ENCODE measurements at places on chromosomes 3 and 15.
A peak's percentile ranks its signal among the peaks of the same experiment; 100 is the strongest.

DNA sequence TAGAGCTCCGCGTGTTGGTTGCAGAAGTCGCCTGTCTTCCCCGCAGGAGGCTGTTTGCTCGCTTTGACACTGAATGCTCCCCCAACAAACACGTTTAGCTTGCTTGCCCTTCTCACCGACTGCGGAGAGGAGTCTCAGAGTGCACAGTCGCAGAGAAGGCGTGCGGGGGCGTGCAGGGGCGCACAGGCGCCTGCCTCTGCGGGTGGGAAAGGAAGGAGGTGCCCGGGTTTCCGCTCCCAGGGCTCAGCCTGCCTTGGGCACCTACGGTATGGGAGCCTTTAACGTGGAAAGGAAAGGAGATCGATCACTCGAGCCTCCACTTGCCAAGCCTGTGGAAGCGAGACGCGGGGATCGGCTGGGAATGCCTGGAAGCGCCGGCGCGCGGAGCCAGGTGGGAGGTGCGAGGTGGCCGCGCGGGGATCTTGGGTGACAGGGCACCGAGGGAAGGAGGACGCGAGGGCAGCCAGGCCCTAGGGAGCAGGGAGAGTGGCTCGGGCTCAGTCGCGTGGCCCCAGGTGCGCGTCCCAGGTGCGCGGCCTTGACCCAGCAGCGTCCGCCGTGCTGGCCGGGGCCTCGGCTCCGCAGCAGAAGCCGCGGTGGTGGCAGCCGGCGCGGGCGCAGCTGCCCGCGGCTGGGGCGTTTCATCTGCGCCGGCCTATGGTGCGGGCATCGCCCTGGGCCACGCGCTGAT lies at the start of gene FAN1:
TSS of gene FAN1 (plus strand) at position 419 of the 691 bp plus-strand sequence. CDS start 749 bp downstream, outside the sequence.
- peak; percentile 93 for DNase-seq

DNA sequence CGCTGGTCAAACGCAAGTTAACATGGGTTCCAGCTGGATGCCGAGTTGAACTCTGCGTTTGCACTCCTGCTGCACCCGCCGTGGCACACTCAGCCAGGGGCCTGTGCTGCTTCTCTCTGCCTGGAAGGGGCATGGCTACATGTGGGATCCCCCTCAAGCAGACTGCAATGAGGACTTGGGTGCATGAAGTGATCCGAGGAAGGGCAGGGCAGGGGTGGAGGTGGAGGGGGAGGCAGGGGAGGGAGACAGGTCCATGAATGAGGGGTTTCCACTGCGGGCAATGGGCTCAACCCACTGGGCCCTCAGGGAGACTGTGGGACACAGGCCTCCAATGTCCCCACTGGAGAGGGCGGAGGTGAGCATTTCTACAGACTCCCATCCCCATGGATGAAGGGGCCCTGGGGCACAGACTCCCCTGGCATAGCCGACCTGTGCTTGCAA lies 141.6 kb upstream of the MEF2A start:
- no peak for DNase-seq

DNA sequence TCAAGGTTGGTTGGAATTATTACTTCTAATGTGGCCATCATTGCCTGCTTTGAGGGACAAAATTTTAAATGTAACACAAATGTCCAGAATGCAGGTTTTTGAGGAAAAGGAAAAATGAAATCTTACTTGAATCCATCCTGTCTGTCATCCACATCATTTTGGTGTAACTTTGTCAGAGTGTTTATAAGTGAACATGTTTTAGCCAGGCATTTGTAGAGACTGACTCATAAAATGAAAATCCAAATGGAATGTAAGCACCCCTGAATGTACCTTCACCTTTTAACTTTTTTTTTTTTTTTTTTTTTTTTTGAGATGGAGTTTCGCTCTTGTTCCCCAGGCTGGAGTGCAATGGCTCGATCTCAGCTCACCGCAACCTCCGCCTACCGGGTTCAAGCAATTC lies 141.8 kb upstream of the BNIP2 start:
- peak; percentile 20 for DNase-seq

- DNase-seq = peak; percentile 45
Observed at GRCh38 chr15:101499863-101500713, 10.6 kb upstream of the PCSK6 start.

DNA sequence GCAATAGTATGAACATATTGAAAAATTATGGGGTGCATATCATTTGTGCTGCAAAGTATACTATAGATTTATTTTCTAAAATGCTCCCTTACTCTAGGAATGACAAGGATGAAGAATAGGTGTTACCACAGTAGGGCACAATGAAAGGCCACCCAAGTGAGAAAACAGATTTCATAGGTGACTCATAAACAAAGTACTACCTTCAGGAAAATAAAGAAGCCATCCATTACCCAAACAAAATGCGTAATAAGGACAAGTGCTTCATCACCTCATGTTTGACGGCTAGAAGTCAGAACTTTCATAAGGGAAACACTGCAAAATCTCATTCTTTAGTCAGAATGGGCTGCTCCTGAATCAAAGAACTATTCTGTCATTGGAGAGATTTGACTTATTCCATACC lies 116.6 kb downstream of the MFSD1 start:
- DNase-seq = peak; percentile 49

DNA sequence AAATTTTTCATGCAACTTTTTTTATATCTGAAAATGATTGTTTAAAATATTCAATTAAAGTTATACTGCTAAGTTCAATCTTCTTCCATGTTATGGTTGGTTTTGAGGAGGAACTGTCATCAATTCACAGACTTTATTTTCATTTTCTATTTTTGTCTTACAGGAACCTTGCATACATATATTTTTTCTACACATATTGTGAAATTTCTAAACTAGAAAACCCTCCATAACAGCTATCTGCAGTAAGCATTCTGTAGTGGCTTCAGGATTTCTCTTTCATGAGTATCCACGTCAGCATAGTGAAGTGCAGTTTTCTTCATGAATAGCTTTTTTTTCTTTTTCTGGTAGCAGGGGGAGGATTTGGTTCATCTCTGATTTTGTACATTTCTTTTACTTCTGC lies 48.2 kb downstream of the ATR start:
- DNase-seq = no peak

GRCh38 chr3:39467394-39468107 lies at the start of gene MOBP:
Gene MOBP, plus strand, starts transcription at chr3:39467680. Its CDS starts 34,390 bp downstream, at chr3:39502070.
- no peak for DNase-seq

DNA sequence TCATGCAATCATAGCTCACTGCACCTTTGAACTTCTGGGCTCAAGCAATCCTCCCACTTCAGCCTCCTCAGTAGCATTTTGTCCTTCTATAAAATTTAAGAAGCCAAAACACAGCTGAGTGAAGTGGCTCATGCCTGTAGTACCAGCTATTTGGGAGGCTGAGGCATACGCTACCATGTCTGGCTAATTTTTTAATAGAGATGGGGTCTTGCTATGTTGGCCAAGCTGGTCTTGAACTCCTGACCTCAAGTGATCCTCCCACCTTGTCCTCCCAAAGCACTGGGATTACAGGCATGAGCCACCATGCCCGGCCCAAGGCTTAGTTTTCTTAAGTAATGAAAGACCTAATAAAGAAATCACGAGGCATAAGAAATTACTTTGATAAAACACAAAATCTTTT lies 14.7 kb upstream of the FNDC3B start:
- DNase-seq = no peak

- DNase-seq = peak; percentile 15
Observed at GRCh38 chr15:92693691-92694331, 38.2 kb upstream of the FAM174B start.

GRCh38 chr3:105197863-105198262 lies 168.8 kb upstream of the ALCAM start:
- no peak for DNase-seq

DNA sequence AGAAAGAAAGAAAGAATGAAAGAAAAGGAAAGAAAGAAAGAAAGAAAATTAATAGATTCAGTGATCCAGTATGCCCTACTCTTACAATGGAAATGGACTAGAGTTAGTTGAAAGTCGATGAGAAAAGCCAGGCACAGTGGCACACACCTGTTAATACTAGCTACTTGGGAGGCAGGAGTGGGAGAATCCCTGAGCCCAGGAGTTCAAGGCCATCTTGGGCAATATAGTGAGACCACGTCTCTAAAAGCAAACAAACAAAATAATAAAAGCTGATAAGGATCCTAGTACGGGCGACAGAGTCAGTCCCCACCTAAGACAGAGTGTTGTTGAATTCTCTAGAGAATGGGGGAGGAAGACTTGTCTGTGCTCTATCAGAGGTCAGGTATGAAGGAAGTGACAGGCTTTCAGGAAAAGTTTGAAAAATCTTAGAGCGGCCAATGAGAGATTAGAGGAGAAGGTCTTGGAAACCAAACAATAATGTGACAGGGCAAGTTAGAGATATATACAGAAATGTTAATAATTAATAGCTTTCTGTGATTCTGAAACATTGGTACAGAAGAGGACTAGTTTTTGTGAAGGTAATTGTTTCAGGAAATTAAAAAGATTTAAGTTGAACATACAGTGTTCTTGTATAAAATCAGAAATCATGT lies 117.9 kb upstream of the PTX3 start:
- DNase-seq = peak; percentile 76

DNA sequence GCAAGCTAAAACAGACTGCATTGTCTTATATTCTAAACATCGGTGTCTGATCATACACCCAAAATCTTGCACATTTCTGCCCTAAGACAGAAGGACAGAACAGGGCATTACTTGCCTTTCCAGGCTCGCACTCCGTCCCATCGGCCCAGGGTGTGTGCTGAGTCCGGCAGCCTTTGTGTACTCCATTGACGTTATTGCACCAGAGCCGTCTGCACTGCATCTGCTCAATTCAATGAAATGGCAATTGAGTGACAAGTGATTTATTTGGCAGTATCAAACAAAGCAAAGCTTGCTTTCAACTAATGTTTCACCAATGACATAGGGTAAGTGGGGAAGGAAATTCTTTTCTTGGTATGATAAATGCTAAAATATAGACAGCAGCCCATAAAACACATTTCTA lies 40.0 kb downstream of the ADAMTS9 start:
- DNase-seq = no peak

- no peak for DNase-seq
Observed at GRCh38 chr3:66406163-66406562, 94.7 kb downstream of the LRIG1 start.

GRCh38 chr3:117540597-117540996 lies 831.0 kb downstream of the TUSC7 start:
- no peak for DNase-seq

DNA sequence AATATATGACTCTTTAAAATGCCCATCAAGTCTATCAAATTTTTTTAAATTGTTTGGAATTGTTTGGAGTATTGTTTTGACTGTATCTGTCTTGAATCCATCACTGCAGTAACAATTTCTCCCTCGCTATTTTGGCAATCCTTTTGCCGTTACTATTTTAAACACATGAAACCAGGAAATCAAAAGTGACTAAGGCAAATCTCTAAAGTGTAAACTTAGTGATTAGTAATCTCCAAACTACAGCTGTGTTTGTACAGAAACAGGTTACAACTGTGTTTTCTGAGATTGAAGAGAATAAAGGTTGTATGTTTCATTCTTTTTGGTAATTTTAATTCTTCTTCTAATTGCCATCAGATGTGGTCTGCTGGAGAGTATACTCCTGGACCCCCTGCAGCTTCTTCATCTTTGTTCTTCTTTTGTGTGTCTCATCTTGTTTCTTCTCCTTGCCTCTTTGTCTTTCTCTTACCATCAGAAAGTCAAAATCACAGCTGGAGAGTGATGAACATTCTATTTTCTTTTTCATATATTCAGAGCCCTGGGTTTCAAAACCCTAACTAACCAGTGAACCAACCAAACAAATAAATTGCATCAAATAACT lies 465.4 kb downstream of the RBMS3 start:
- no peak for DNase-seq

GRCh38 chr3:14337828-14338227 lies 64.6 kb upstream of the SLC6A6 start:
- no peak for DNase-seq

- DNase-seq = no peak
Observed at GRCh38 chr3:126539558-126540250, 15.7 kb downstream of the CHST13 start.

DNA sequence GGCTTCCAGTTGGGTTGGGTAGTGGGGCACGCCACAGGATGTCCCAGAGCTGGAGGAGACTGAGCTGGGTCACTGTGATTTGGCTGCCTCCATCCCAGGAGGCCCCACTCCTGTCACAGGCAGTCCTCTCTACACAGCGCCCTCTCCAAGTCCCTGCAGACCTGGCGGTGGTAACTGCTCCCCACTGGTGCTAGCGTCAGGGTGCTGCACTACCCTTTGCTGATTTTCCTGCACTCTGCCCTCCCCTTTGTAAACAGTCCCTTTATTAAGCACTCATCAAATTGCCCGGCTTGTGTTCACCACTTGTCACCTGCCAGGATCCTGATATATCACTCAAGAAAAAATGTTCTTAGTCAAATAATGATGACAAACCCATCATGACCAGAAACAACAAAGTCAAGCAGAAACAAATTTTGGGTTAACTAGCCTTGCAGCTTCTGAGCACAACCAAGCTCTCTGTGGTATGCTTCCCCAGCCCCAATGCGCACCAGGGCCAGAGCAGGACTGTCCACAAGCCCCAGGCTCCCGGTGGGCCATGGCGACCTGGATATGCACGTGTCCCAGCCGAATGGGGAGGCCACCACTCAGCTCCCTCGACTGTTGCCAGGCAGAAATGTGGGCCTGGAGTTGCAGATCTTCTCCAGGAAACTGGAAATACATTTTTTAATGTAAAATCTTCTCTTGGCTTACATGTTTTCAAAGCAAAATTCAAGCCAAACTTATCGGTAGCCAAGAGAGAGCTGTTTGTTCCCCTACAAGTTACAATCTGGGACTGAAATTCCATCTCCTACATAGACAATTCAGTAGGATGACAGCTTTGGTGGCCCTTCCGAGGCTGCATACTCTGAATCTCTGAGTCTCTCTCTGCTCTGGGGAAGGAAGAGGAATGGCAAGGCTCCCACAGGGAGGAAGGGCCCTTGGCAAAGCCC lies 24.5 kb downstream of the MEGF11 start:
- no peak for DNase-seq

GRCh38 chr3:152318512-152318911 lies 49.8 kb downstream of the MBNL1 start:
- no peak for DNase-seq

GRCh38 chr3:54859184-54859583 lies 68.7 kb downstream of the LRTM1 start:
- DNase-seq = peak; percentile 90

- no peak for DNase-seq
Observed at GRCh38 chr15:89997079-89997478, 4.0 kb upstream of the ZNF710 start.

Data from kidney tubule cell (primary cell).